ENCODE measurements at places on chromosomes 5 and 9.
A peak's percentile ranks its signal among the peaks of the same experiment; 100 is the strongest.

- no peak for DNase-seq
These were observed 276.0 kb upstream of the MPDZ start for GRCh38 chr9:13555516-13555915.

GRCh38 chr5:147935032-147935431, 28.7 kb upstream of the C5orf46 start:
- DNase-seq: peak; percentile 39

GRCh38 chr5:111295649-111296048, 71.5 kb downstream of the CAMK4 start:
- no peak for DNase-seq

DNA sequence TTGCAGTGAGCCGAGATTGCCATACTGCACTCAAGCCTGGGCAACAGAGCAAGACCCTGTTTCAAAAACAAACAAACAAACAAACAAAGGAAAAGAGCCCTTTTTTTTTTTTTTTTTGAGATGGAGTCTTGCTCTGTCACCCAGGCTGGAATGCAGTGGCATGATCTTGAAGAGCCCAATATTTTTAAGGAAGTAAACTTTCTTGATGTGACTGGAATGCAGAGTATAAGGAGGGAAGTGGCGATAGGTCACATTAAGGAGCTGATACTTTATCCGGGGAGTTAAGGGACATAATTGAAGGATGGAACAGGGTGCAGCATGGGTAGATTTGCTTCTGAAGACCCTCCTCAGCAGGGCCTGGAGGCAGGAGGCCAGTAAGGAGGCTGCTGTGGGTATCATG, 13.0 kb downstream of the NAIF1 start:
- DNase-seq: no peak

- no peak for DNase-seq
These were observed 86.8 kb upstream of the MEGF10 start for GRCh38 chr5:127203818-127204217.

DNA sequence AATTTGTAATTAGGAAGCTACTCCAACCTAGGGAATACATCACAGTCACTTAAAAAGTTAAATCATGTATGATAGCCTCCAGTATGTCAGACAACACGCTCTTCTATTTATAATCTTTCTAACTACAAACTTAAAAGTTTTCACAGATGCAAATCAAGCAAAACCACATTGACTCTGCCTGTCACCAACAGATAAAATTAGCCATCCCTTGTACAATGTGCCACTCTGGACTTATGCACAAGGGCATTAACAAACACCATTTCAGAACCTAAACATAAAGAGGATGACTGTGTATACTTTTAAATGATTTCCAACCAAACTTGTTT, 14.7 kb downstream of the ERP44 start:
- no peak for DNase-seq

DNA sequence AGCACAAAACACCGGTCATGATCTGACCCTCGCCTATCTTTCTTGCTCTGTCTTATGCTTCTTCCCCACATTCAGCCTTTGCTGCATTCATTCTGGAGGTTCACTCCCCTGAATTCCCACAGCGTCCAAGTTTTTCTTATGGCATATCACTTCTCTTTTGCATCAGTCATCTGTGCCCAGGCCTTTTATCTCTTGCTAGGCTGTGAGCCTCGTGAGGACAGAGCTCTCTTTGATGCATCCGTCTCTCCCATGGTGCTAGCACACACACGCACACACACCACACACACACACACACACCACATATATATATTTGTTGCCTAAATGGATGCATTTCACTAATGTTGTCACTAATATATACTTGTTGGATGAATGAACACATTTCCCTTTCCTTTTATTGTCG, 45.8 kb upstream of the ATG10 start:
- no peak for DNase-seq

GRCh38 chr9:1913631-1914330, 101.4 kb upstream of the SMARCA2 start:
- no peak for DNase-seq

DNA sequence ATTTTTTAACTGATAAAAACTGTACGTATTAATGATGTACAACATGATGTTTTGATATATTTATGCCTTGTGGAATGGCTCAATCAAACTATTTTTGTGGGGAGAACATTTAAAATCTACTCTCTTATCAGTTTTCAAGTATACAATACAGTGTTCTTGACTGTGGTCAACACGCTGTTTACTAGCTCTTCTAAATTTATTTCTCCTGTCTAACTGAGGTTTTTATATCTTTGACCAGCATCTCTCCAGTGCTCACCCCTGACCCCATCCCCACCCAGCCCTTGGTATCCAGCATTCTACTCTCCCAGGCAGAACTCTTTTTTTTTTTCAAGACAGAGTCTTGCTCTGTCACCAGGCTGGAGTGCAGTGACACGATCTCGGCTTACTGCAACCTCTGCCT, 169.6 kb upstream of the SNX2 start:
- DNase-seq: no peak

DNA sequence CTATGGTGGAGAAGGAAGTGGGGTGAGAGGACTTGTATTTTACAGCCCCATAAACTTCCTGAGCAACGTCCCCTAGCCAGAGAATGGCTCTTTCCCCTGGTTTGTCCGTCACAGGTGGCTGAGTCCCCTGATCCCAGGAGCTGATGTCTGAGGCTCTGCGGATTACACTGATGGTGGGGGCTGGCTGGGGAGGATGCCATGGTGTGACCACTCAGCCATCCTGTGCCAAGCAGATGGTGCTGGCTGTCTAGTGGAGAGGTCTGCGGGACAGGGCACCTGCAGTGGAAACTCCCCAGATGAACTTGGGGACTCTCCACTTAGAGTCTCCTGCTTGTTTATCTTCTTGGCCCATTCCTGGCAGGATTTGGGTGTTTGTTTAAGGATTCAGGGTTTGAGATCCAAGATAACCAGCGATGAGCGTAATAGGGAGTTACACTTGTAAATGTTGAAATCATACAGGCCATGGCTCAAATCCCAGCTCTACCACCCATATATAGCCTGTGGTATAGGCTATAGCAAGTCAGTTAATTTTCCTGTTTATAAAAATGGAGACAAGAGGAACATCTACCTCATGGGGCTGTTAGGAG, 4.7 kb upstream of the PTGS1 start:
- no peak for DNase-seq

DNA sequence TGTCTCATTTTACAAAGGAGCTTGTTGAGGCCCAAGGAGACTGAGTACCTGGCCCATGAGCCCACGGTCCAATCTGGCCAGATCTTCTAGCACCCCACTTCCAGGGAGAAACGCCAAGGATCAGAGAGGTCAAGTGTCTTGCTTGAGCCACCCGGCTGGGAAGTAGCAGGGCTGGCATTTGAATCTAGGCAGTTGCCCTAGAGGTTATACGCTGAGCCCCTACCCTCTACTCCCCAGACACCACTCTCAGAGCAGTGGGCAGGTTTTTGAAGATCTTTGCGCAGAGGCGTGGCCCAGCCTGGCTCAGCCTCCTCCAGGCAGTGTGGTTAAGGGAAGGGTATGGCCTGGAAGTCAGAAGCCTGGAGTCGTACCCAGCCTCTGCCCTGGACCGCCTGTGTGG, 5.8 kb upstream of the NUP214 start:
- no peak for DNase-seq

DNA sequence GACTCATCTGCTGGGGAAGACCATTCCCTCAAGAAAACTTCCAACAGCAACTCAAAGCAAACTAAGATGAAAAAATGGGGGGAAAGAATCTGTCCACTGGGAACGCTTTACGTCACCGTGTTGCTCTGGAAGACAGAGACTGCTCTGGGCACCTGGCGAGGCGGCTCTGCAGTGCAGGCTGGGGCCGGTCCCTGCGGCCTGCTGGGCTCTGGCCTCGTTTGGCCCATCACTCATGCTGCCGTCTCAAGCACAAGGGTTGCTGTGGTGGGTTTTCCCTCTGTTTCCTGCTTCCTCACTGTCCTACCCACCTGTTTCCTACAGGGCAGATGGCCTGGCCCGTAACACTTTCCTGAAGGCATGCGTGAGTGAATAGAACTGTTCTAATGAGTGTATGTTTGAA, 92.9 kb upstream of the OTULINL start:
- DNase-seq: no peak

DNA sequence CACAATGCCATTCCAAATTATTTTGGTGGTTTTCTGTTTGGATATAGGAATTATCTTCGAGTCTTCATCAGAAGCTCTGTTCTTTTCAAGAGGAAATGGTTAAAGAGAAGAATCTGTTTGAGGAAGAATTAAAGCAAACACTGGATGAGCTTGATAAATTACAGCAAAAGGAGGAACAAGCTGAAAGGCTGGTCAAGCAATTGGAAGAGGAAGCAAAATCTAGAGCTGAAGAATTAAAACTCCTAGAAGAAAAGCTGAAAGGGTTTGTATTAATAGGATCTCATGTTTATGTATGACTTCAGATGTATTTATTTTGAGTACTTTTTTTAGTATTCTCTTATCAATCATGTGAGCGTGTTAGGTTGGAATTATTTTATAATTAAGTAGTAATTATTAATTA, 15.0 kb downstream of the HMMR start:
- DNase-seq: no peak

DNA sequence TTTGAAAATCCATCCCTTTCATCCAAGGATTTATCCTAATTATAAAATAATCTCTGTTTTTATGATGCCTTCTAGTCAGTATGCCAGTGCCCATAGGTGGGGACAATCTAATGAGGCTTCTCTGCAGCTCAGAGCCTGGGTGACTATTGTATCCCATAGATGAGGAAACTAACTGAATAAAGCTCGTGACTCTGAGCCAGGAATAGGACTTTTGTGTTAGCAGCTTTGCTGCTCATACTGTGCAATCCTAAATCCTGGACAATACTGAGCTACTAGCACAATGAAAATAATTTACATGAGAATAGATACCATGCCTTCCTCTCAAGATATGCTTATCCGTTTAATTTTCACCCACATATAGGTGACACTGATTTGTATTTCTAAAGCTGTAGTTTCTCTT, 443.0 kb downstream of the PLK2 start:
- DNase-seq: no peak

DNA sequence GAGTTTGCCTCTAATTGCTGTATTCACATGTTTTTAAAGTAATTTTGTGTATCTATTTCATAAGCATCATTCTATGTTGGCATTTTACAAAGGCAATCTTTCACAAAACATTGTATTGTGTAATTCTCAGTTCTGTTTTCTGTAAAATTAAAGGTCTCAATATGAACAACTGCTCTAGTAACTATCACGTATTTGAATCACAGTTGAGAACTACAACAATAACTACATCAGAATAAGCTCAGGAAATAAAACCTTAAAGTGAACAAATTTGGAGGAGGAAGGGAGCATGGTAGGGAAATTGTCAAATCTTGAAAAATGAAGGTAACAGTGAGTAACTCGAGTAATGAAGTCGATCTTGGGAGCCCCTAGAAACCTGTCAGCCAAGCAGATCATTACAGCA, 22.5 kb upstream of the CAMK4 start:
- DNase-seq: no peak

DNA sequence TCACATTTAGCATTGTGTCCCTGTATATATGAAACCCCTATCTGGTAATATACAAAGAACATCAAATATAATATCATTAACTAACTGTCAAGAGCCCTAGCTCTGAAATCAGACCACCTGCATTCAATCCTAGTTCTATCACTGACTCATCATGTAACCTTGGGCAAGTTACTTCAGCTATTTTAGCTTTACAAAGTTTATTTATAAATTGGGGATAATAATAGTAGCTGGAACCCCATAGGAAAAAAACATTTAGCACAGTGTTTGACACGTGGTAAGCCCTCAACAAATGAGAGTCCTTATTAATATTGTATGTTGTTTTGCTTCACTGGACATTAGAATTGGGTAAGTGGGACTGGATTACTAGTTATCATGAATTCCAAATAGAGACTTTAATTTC, 157.5 kb downstream of the EBF1 start:
- no peak for DNase-seq

DNA sequence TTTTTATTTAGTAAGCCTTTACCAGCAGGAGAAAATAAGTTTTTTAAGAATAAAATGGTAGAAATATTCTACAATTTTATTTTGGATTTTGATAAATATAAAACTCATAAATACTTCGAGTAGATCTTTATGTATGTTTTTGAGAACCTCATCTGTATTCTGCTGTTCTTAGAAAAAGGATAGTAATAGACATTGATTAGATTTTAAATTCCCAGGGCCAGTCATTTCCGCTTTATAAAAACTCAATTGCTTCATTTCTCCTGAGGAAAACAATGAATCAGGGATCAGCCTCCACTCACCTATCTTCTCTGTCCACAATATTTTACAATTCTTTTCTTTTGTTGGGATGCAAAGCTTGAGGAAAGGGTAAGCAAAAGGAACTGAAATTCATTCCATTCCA, 1983.5 kb upstream of the C9orf72 start:
- DNase-seq: no peak

DNA sequence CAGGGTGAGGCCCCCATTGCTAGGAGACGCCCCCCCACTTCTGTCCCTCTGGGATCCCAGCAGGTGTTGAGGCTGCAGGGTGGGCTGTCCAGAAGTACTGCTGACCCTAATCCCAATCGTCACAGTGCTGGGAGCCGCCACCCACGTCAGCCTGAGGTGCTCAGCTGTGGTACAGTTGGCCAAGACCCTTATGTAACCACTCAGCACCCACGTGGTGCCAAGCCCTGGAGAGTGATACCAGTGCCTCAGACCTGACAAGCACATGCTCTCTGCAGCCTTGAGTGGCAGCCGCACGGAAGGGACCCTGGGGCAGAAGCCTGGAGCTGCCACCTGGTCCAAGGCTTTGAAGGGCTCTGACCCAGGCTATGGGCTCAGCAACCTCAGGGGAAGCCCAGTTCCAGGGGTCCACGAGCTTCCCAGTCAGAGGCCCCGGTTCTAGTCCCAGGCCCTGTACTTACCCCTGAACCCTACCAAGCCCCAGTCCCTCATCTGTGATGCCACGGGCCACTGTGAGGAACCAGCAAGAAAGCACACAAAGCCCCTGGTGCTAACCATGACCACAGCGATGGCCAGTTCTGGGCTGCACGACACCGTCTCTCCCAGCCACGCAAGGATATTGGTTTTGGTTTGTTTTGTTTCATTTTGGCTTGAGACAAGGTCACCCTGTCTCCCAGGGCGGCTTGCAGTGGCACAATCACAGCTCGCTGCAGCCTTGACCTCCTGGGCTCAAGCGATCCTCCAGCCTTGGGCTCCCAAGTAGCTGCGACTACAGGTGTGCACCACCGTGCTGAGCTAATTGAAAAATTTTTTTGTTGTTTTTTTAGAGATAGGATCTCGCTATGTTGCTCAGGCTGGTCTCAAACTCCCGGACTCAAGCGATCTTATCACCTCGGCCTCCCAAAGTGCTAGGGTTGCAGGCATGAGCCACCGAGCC, 50.7 kb downstream of the DBH start:
- no peak for DNase-seq

- no peak for DNase-seq
These were observed 165.3 kb downstream of the SEC61B start for GRCh38 chr9:99387431-99387830.

GRCh38 chr9:92299116-92299515, 5.6 kb upstream of the IARS1 start:
- DNase-seq: no peak

GRCh38 chr5:161547406-161547737, 847 bp upstream of the GABRB2 start:
- DNase-seq: no peak

GRCh38 chr5:157820593-157821252, 38.2 kb downstream of the CLINT1 start:
- DNase-seq: peak; percentile 38

GRCh38 chr5:119386596-119387344, 31.0 kb downstream of the TNFAIP8 start:
- DNase-seq: no peak

All from kidney capillary endothelial cell (primary cell).